ENCODE measurements at places on chromosomes 11 and 22.
A peak's percentile ranks its signal among the peaks of the same experiment; 100 is the strongest.

DNA sequence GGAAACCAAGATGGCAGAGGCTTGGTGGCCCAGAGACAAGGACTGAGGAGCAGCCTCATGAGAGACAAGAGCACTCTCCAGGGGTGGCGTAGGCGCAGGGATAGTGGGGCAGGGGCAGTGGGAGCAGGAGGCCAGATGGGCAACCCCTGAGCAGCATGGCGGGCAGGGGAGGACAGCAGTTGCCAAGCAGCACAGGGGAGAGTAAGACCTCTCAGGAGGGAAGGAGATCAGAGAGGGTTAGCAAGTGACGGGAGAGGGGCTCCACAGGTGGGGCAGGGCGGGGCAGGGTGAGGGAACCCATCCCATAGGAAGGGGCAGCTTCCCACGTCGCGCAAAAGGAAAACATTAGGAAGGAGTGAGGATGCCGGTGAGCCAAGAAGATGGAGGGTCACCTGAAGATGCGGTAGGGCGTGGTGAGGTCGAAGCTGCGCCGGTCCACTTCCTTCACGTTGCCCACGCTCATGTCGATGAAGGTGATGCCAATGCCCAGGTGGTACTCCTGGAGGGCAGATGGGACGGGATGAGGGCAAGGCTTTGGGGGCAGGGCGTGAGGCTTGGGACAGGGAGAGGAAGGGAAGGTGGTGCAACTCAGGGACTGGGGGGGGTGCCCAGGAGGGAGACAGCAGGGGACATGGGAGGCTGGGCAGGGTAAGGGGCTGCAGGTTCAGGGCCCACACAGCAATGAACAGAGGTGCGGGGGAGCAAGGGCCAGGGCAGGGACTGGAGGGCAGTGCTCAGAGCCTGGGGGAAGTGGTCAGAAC lies 35.4 kb upstream of the PDE2A start:
- no peak for DNase-seq

DNA sequence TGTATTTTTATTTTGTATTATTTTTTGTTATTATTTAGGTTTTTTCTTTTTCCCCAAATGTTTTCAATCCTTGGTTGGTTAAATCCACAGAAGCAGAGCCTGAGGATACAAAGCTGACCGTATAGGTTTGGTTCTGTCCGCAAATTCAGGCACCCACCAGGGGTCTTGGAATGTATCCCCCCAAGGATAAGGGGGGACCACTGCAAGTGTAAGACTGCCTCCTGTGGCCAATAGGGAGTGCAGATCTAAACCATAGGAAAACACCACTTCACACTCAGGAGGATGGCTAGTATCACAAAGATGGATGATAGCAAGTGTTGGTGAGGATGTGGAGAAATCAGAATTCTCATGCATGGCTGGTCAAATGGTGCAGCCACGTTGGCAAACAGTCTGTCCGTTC lies 20.0 kb downstream of the CPT1A start:
- DNase-seq = no peak

GRCh38 chr11:31419138-31419537 lies 49.5 kb downstream of the DNAJC24 start:
- DNase-seq = no peak

GRCh38 chr11:26929806-26930517 lies 64.0 kb upstream of the FIBIN start:
- DNase-seq = no peak

DNA sequence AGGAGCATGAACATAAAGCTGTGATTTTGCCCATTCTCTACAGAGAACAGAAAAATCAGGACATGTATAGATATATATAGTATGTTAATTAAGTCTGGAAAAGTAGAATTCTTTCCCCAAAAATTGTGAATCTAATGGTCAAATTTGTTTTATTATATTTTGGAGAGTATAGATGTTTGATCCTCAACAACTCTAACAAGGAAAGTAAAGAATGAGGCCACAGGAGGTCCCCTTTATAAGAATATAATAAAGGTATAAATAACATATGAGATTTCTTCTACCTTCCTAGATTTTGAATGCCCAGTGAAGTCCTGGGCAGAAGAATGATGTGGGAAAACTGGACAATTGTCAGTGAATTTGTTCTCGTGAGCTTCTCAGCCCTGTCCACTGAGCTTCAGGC lies at the start of gene OR10A4:
Gene OR10A4 (plus strand): TSS at position 301 of the 400 bp plus-strand sequence. CDS start 23 bp downstream, at position 324.
- no peak for DNase-seq

GRCh38 chr11:3644817-3645235 lies at the start of gene ART1:
ART1 (plus strand) TSS chr11:3645128; CDS start chr11:3659214, 14,086 bp downstream.
- DNase-seq = peak; percentile 1

- no peak for DNase-seq
Measured at GRCh38 chr11:131796089-131796488, 425.7 kb downstream of the NTM start.

GRCh38 chr11:107384144-107384852 lies 73.3 kb downstream of the CWF19L2 start:
- no peak for DNase-seq

- no peak for DNase-seq
Measured at GRCh38 chr11:79186669-79187068, 254.2 kb downstream of the TENM4 start.

DNA sequence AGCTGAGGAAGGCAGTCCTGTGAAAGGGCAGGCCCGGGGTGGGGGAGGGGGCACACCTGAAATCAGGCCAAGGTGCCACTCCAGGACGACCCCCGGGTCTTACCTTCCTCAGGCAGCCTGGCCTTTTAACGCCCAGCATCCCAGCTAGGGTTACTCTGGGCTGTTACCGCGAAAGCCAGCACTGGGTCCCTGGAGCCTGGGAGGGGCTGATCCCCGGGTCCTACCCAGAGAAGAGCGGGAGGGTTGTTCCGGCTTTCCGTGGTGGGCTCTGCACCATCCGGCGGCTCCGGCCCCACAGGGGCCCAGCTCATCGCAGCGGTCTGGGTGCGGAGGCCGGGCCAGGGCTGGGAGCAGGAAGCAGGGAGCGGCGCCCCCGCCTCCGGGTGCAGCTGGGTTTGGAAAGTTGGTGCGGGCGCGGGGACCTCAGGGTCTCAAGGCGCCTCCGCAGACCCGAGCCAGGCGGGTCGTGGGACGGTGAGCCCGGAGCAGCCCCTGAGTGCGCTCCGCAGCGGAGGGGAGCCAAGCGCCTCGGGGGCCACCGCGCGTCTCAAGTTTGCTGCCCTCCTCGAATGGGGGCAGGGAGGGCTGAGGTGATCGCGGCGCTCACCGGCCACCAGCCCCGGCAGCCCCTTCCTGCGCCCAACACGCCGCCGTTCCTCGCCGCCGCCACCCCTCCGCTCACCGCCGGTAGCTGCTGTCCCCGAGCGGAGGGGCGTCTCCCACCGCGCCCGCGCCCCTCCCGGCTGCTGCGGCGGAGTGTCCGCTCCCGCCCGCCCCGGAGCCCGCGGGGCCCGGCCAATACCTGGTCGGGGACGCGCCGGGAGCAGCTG lies 831 bp downstream of the CHST1 start:
- DNase-seq = no peak

GRCh38 chr22:48477031-48477721 lies 1350.5 kb downstream of the BRD1 start:
- DNase-seq = no peak

DNA sequence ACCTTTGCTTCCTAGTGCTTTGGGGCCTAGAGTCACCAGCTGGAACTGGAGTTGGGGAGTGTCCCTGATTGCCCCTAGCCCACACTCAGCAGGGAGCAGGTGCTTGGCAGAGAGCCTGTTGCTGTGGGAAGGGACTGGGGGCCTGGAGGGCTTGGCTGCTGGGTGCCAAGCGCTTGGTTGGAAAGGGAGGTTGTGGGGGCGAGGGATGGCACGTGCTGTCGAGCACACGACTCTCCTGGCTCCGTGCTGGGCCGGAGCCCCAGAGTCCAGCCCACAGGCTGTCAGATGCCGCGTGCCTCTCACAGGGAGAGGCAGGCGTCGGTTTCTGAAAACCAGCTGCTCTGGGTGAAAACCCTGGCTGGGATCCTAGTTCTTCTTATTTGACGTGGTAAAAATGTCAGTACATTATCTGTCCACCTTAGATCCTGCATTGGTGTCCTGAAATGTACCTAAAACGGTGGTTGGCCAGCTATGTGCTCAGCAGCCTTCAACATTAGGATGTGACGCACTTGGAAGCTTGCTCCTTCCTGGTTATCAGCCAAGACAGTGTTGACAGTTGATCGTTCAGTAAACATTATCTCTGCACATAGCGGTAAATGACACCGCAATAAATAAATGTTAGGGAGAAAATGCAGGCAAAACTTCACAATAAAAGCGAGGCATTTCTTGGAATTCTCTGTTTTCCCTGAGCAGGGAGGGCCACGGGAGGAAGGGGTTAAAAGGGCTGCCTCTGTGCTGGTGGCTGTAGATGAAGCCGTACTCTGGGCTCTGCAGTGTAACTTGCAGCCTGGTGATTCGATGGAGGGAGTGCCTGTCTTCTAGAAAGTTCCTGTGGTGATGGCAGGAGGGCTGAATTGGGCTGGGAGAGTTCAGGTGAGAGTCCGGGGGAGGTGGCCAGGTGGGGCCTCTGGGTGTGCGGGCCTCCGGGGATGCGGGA lies 29.2 kb downstream of the GRAMD4 start:
- DNase-seq = no peak

DNA sequence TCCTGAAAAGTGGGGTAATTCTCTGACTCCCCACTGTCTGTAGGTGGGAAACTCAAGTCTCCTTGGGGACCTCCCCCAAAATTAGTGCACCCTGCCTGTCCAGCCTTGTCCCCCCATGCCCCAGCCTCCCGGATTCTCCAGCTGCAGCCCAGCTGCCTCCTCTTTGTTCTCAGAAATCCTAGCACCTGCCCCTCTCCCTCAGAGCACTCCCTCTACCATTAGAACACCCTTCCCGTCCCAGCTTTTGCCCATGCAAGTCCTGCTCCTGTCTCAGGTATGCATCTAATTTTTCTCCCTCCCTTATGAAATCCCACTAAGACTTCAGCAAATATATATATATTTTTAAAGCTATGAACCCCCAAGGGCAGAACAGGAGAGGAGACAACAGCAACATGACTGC lies 37.3 kb downstream of the LRFN4 start:
- no peak for DNase-seq

DNA sequence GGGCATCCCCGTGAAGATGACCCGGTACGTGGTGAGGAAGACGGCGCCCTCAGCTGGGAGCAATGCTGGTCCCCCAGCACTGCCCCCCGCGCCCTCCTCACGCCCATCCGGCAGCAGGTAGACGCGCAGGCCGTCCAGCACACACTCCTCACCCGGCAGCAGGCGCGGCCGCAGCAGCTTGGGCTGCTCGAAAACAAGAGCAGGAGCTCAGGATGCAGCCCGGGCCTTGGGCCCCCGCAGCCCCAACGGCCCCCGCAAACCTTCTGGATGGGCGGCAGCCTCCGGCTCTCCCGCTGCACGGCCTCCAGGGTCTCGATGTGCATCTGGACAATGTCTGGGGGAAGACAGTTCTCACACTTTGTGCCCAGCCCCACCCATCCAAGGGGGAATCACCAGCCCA lies 13.3 kb downstream of the SBF1 start:
- no peak for DNase-seq
